GM23338 (cell line): ENCODE measurements at places on chromosomes 7 and 10. TPM values are rescaled to one million over a fixed set of nuclear protein-coding genes. Genes with fewer than 3 reads are reported as not detected.

The MYL10 gene
- not detected in 2 replicates for total RNA-seq

The AGAP6 gene
- 9.9 and 12.9 TPM in 2 replicates for total RNA-seq

The MORN4 gene
- 9.0 and 17.6 TPM in 2 replicates for total RNA-seq

The SLC26A3 gene
- not detected in 2 replicates for total RNA-seq

The ZNF365 gene
- 0.35 and 0.59 TPM in 2 replicates for total RNA-seq

The DKK1 gene
- not detected in 2 replicates for total RNA-seq

The ZNF467 gene
- total RNA-seq, result 0.10 and 0.19 TPM in 2 replicates
